ENCODE measurements at places on chromosomes 5 and 9.

GRCh38 chr9:5895782-5896181, 5.1 kb downstream of the MLANA start:
- no peak for DNase-seq

DNA sequence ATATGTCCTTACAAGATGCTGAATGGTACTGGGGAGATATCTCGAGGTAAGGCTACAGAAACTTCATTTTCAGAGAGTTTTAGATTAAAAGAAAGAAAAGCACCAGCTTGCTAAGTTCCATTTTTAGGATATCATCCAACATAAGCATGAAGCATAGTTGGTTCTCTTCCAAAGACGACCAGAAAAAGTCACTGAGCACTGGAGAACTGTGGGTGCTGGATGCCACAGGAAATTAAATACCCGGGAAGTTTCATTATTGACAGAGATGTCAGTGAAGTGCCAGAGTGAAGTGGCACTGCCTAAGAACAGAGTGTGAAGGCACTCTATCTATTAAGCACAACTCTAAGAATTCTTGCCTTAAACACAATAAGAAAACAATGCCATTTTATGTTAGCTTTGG, 76.8 kb downstream of the PIK3R1 start:
- DNase-seq, result no peak

DNA sequence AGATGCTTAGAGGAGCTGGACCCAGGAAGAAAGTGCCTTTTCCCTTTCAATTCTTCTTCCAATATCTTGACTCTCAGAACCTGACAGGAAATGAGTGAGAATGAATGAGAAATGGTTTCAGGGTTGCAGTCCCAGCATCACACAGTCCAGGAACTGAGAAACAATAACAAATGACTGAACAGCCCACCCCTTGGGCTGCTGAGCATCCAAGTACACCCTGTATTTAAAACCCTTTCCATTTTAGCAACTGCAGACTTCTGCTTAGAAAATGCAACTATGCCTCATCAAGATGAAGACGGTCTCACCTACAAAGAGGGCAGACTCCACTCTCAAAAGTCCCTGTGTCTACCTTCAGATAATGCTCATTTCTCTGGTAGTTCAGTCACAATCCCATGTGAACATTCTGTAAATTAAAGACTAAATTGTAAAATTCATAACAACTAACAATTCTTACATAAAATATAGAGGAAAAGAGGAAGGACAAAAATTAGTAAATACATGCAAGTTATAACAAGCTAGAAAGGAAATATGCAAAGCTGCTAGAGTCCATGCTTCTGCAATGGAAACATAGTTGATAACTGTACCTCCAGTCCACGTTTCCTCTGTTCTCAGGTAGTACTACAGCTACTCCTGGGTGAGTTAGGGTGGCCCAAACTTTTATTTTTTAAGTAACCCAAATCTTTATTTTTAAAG, 316.5 kb downstream of the ICE1 start:
- no peak for DNase-seq

GRCh38 chr5:72510610-72511181, 3.5 kb upstream of the ZNF366 start:
- DNase-seq, result no peak

DNA sequence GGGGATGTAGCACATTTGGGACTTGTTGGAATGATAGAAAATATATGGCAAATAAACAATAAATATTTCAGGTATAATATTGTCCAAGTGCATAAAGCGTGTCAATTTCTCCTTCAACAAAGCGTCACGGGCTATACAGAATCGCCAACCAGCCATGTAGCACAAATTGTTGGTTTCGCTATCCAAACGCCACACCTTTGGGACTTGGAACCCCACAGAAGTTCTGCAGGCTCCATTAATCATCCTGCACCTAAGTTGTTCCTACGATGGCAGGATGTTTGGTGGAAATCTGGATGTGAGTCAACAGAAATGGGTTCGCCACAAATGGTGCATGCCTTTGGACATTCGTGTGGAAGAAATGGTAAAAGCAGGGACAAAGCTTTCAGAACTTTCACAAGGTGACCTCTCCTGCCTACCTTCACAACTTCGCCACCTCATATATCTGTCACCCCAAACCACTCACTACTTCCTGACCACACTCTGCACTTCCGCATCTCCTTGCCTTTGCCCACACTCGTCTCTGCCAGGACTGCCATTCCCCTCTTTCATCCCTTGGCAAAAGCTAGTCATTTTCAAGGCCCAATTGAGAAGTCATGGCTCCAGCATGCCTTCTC, 95.7 kb downstream of the LHFPL2 start:
- no peak for DNase-seq

- no peak for DNase-seq
These were observed 108.6 kb upstream of the EGFLAM start for GRCh38 chr5:38149815-38150195.

DNA sequence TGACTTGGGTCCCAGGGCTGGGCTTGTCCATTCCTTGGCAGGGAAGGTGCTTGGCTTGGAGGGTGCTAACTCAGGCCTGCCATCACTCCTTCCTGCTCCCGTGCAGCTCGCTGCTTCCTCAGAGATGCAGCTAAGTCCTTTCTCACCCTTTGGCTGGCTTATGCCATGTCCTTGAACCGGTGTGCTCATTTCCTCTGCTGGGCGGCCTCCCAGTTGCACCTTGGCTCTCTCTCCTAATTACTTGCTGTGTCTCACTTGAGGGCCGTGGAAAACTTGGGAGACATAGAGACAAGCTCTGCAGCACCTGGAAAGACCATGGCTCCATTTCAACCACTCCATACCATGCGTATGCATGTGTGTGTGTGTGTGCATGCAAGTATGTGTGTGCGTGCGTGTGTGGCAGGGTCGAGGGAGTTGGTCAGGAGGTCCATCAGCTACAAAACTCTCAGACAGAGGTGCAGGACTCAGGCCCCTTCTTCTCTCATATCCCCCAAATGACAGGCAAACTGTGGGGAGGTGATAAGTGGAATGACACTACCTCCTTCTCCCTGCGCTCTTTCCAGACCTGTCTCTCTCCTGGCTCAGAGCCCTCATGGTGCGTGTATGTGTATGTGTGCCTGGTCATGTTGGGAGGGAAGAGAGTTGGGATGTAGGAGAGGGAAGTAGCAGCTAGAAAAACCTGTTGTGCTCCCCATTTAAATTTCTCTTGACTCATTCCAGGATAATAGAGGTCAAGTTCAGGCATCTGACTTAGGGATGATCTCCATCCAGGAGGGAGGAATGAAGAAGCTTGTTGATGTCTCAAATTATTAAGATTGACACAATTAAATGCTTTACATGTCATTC, 17.6 kb upstream of the MTMR12 start:
- no peak for DNase-seq

DNA sequence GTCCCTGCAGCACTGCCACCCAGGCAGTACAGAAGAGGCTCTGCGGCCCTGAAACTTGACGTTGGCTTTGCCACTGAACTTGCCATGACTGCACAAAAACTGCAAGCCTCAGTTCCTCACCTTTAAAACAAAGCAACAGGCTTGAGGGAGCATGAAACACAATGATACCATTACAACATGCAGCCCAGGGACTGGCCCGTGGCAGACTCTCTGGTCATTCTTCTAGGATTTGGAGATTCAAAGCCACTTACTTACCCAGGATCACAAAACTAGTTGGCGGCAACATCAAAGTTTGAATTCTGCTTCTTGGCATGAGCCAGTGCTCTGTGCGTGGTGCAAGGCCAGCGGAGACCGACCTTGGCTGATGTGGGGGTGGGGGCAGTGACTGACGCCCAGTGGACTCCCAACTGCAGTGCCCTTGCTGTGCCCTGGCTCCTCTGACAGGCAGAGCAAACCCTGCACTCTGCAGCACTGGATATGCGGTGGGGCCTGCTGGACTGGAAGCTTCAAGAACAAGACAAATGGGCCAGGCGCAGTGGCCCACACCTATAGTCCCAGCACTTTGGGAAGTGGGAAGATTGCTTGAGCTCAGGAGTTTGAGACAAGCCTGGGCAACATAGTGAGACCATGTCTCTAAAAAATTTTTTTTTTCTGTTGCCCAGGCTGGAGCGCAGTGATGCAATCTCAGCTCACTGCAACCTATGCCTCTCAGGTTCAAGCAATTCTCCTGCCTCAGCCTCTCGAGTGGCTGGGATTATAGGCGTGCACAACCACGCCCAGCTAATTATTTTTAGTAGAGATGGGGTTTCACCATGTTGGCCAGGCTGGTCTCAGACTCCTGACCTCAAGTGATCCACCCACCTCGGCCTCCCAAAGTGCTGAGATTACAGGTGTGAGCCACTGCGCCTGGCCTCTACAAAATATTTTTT, 18.9 kb downstream of the SQSTM1 start:
- DNase-seq, result no peak

DNA sequence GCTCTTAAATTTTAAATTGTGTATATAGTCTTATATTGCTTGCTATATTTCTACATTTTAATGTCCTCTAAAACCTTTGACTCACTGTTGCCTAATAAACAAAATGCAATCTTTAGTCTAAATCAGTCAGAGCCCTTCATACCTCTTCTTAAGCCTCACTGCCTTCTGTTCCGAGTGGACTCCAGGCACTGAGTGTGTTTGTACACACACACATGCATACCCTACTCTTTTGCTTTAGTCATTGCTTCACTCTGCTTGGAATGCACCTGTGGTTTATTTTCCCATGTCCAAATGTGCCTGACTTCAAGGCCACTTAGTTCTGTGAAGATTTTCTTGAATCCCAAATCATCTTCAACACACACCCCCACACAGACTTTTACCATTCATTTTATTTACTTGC, 60.9 kb downstream of the SLC12A2 start:
- DNase-seq, result no peak

DNA sequence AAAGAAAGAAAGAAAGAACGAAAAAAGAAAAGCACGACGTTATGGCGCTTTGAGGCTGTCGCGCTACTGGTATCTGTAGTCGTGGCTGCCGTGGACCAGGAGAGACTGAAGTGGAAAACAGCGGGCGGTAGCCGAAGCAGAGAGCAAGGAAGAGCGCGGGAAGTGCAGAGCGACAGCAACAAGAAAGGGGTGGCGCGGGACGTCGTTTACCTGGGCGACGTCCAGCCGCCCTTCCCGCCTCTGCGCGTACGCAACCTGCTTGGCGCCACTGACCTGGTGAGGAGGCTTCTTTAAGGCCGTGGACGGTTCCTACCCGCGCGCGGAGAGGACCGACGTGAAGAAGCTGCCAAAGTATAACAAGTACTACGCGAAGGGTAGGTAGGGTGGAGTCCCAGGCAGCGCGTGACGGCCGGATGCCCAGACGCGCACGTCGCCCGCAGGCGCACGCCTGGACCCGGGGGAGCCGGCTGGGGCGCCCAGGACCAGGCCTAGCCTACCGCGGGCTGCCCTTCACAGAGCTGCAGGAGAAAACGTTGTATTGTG, 15.4 kb downstream of the CCL28 start:
- DNase-seq, result peak; percentile 67

GRCh38 chr9:81814401-81814793, 113.8 kb upstream of the SPATA31D4 start:
- DNase-seq, result no peak

DNA sequence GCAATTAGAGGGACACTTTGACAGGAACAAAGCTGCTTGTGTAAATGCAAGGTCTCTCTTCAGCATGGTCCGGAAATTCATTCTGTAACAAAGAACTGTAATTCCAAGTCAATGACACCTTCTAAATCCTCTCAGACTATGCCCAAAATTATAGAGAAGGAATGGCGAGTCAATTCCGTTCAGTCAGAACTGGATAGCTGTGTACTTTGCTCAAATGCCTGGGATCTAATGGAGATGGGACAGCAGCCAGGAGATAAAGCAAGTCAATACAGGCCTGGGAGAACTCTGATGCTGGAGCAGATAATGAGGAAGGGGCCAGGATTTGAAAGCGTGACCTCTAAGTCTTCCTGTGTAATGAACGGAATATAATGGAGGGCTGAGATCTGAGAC, 96.4 kb upstream of the SPRY4 start:
- DNase-seq, result no peak

- no peak for DNase-seq
These were observed 52.8 kb downstream of the PTCD2 start for GRCh38 chr5:72372923-72373322.

GRCh38 chr5:3593771-3594509, 1.7 kb upstream of the IRX1 start:
- DNase-seq, result no peak

DNA sequence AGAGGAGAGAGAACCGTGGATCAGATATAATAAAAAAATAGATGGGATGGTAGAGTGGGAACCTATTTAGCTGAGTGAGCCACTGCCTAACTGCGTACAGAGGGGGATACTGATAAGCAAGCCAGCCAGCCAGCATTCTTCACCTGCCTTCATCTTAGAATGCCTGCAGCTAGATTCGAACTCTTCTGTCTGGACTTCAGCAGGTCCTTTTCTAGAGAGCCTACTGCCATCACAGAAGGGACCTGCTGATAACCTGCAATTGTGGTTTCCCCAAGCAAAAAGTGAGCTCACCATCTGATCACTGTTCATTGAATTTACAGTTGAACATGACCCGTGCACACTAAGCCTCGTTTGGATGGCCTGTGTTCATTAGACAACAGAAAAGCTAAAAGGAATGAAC, 109.4 kb downstream of the CDC42SE2 start:
- DNase-seq, result no peak

GRCh38 chr5:109656829-109657228, 32.9 kb upstream of the MAN2A1 start:
- no peak for DNase-seq

DNA sequence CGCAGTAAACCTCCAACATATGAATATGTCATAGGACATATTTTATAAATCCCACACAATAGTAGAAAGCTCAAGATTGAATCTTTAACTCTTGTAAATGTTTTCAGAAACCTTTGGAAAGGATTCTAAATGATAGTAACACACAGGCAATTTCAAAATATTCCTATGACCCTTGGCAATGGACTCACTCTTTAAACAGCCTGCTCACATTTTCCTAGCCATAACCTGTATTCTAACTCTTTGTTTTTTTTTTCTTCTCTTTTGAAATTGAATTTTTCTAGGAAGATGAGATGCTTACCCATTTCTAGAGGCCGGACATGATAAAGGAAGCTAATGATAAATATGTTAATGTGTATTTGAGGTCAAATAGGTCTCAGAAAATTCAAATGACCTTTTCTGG, 29.6 kb downstream of the GRIN3A start:
- DNase-seq, result no peak

DNA sequence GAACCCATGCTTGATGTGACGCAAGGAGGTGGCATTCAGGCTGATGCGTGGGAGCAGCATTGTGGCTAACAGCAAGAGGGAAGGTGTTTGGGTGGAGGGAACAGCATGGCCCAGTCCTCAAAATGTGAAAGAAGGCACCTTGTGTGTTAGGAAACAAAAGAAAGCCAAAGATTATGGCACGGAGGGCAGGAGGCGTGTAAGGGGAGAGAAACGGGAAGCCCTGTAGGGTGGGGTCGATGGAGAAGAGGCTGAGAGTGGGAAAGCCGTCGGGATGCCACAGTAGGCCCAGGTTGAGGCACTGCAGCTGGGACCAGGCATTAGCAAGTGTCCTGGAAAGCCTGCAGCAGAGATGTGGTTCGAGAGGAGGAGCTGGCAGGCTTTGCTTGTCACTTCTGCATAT, 241.1 kb downstream of the GADD45G start:
- no peak for DNase-seq

- DNase-seq, result no peak
These were observed 10.8 kb downstream of the SHC3 start for GRCh38 chr9:89167788-89168187.

Measured in GM12892 (cell line).